ENCODE measurements at places on chromosomes 11 and 22. TPM values are rescaled to one million over a fixed set of nuclear protein-coding genes. Genes with fewer than 3 reads are reported as not detected.

PDHX gene
- polyA plus RNA-seq: 39.5 TPM

DNA sequence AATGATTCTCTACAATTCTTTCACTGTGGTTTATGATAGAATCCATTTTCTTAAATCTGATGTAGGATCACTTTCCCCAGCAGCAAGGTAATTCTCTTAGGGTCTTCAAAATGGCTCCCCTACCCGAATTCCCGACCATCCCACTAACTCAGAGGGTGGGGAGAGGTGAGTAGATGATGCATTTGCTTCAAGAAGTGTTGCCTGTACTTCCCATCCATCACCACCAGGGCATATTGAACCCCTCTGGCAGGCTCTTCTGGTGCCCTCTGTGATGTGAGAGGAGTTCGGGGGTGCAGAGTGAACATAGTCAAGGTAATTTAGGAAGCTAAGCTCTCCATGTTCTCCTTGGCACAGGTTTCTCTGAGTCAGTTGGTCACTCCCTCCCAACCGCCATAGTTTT, 52.3 kb downstream of the ZNRF3 start:
- DNase-seq: no peak

CRYAB gene
- polyA plus RNA-seq: 69.2 TPM

GRCh38 chr11:47121056-47121455, 55.6 kb downstream of the ARFGAP2 start:
- DNase-seq: no peak

GRCh38 chr11:96293598-96294021, 49.4 kb downstream of the MAML2 start:
- DNase-seq: no peak

DNA sequence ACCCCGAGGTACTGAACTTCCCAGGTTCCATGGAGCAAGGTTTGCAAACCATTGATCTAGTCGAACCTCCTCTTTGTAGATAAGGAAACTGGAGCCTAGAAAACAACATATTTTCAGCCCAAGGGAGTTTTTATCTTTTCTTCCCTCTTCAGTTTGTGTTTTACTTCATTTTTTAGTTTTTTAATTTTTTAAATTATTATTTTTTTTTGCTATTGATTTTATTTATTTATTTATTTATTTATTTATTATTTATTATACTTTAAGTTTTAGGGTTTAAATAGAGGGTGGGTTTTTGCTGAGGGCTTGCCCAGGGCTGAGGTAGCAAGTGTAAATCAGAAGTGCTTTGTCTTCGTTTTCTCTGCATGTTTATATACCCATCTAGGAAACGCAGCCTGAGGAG, 26.9 kb downstream of the CEP164 start:
- no peak for DNase-seq

MS4A6E gene
- not detected for polyA plus RNA-seq

NOX4 gene
- polyA plus RNA-seq: 52.3 TPM

- DNase-seq: no peak
These were observed 308.6 kb downstream of the DLG2 start for GRCh38 chr11:85318573-85318972.
